HCT116 (cell line): ENCODE measurements at places on chromosomes 5 and 9.

- no peaks in the 10 kb centered on the region for H3K27me3 ChIP-seq
- H3K4me1 ChIP-seq = no peaks in the 10 kb centered on the region
- DNase-seq = no peak
- H3K4me3 ChIP-seq = no peak overlapping the region
- H3K36me3 ChIP-seq = peaks cover 34% of the 10 kb centered on the region
These were observed 16.1 kb downstream of the CCT5 start for GRCh38 chr5:10266137-10266536.

DNA sequence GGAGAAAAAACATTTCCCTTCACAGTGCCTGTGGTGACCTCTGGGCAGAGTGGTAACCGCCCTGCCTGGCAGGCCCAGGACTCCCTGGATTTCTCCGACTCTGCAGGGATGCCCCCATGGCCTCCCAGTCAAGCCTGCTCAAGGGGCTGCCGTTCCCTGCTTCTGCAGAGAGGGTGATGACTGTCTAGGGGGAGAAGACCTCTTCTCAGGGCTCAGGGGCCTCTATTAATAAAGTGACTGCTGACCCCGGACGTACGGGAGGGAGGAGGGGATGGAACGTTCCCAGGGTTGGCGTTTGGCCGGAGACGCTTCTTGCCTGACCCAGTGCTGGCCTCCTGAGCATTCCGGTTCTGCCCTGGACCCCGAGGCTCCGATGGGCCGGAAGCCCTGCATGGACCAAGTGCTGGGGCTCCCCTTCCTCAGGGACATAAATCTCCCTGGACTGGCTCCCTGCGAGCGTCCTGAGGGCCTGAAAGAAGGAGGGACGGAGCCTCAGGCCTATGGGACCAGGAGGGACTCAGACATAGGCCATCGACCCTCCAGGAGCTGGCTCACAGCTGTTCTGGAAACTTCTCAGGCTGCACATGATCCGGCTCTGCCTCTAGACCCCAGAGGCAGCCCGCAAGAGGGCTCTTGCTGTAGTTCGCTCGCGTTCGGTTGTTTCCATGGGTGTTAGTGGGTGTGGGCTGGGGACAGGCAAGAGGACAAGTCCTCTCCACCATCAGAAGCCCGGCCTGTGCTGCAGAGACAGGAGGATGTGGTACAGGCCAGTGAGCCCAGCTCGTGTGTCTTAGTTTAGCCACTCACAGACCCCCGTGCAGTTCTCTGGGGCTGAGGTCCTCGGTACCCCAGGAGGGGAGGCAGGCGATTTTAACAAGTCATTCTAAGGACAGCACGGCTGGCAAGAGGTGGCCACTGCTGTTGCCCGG lies 8.1 kb upstream of the RNU6ATAC start:
- no peaks in the 10 kb centered on the region for H3K36me3 ChIP-seq
- H3K27me3 ChIP-seq = no peaks in the 10 kb centered on the region
- H3K27ac ChIP-seq = no peak overlapping the region

- no peaks in the 10 kb centered on the region for H3K4me1 ChIP-seq
- no peaks in the 10 kb centered on the region for H3K27me3 ChIP-seq
- no peak overlapping the region for H3K27ac ChIP-seq
- no peak overlapping the region for H3K4me3 ChIP-seq
- H3K36me3 ChIP-seq = no peaks in the 10 kb centered on the region
- no peak for DNase-seq
These were observed 208.8 kb downstream of the MRPS30 start for GRCh38 chr5:45017568-45017967.

DNA sequence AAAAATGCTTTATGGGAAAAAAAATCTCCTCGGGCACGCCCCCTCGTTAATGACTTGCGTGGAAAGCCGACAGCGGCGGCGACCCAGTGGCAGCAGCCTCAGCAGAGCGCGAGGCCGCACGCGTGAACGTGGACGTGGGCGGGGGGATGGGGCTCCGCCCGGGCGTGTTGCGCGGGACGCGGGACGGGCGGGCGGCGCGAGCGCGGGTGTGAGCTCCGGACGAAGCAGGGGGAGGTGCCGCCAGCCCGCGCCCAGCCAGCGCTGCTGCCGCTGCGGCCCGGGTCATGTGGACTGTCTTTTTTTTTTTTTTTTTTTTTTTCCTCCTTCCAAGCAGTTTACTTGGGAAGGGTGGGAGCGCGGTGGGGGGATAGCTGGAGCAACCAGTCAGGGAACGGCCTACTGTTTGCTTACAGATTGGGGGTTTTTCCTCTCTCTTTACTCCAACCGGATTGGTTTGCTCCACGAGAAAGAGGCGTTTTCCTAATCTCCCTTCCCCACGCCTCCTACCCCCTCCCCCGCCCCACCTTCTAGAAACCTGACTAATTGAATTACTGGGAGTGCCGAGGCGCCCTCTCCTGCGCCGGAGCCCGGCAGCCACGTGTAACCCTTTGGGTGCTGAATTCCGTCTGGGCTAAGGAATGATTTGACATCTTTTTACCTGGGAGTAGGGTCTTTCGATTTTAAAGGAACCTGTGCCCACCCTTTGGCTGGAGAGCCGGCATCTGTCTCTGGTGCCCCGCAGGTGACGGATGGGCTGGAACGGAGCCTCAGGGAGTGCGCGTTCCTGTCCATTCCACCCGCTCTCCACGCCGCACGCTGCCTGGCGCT lies 1.7 kb upstream of the EFNA5 start:
- DNase-seq = peak; percentile 88
- H3K27me3 ChIP-seq = no peaks in the 10 kb centered on the region
- H3K4me3 ChIP-seq = peak overlapping the region; percentile 48
- peaks cover 36% of the 10 kb centered on the region for H3K4me1 ChIP-seq

DNA sequence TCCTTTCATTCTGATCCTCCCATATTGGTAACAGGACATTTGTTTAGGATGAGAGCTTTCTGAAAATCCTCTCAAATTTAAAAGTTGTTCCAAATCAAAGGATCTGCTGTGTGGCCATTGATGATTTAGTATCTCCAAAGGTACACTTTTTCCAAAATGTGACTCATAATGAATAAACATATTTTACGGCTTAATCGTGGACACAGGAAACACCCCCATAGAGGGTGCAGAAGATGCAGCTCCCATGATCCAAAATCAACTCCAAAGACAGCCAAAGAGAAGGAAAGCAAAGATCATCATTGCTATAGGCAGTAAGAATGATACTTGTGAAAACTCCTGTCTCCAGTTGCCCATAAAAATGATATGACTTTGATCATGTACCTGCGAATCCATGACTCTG lies 239.7 kb downstream of the PIK3R1 start:
- no peak overlapping the region for H3K4me3 ChIP-seq
- DNase-seq = no peak
- H3K4me1 ChIP-seq = peaks cover 33% of the 10 kb centered on the region
- H3K36me3 ChIP-seq = no peaks in the 10 kb centered on the region
- H3K27me3 ChIP-seq = no peaks in the 10 kb centered on the region
- H3K27ac ChIP-seq = no peak overlapping the region

DNA sequence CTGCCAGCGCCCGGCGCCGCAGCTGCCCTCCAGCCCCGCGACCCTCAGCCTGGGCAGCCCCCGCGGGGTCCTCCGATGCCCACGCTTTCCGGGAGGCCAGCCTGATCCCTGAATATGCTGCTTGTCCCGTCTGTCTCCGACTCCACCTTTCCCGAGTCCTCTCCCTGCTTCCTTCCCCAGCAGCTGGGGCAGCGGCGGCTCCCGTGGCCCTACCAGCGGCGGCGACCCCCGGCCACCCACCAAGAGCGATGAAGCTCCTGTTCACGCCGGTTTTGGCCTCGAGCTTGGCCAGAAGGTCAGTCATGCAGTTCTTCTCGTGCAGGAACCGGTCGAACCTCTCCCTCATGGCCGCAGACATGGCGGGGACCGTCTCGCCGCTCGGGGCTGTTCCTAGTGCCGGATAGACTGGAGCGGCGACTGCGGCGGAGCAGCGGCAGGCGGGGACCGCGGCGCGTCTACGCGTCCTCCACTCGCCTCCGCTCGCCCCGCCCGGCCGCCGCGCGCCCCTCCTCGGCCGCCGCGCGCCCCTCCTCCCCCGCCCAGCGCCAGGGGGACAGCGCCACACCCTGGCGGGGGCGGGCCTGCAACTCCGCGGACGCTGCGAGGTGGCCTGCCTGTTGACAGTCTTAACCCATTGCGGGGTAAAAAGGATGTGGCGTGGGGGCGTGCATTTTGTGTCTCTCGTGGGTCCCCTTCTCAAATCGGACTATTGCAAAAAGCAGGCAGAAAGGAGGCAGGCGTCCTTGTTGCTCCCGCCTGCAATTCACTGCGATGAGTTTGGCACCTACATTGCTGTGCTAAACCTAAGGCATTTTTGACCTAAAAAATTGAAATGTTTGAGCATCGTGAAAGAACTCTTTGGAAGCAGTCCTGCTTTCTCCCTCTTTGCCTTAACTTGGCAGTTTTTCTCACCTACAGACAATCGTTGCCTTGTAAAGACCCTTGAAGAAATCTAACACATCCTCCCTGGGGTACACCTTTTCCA lies at the start of gene REEP5:
REEP5 (minus strand) TSS at position 395 of the 985 bp plus-strand sequence; CDS start at position 358, 37 bp downstream.
- peaks cover 8% of the 10 kb centered on the region; the same call in 1 of the 2 replicates for H3K4me1 ChIP-seq
- no peaks in the 10 kb centered on the region for H3K27me3 ChIP-seq
- H3K4me3 ChIP-seq = peak within 1 kb of the TSS; percentile 93
- H3K36me3 ChIP-seq = peaks cover 11% of the 10 kb centered on the region

DNA sequence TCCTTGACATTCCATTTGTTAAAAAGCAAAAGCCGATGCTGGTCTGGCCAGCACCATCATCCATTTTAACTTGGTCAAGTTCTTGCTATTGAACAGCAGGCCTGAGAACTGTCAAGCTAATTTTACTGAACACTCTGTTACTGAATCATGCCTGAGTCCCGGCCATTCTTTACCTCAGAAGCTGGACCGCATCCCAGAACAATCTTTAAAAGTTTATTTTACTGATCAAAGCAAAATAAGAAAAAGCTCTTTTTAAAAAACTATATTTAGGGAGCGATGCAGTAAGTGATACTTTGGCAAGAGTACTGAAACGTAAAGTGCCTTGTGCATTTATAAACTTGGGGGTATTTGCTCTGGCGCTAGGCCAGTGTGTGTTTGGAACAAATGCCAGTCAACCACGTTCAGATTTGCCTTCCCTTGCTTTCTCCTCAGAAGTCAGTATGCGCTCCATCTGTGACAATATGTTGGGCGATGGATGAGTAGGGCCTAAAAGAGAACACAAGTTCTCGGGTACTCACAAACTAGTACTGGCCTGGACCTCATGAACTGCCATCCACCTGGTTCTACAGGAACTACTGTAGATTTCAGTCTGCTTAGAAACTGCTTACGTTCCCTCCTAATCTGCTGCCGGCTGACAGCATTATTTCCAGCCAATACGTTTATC lies 161.9 kb downstream of the MAPKAP1 start:
- H3K4me1 ChIP-seq = no peaks in the 10 kb centered on the region
- no peak overlapping the region for H3K4me3 ChIP-seq
- no peaks in the 10 kb centered on the region for H3K27me3 ChIP-seq
- H3K27ac ChIP-seq = no peak overlapping the region

DNA sequence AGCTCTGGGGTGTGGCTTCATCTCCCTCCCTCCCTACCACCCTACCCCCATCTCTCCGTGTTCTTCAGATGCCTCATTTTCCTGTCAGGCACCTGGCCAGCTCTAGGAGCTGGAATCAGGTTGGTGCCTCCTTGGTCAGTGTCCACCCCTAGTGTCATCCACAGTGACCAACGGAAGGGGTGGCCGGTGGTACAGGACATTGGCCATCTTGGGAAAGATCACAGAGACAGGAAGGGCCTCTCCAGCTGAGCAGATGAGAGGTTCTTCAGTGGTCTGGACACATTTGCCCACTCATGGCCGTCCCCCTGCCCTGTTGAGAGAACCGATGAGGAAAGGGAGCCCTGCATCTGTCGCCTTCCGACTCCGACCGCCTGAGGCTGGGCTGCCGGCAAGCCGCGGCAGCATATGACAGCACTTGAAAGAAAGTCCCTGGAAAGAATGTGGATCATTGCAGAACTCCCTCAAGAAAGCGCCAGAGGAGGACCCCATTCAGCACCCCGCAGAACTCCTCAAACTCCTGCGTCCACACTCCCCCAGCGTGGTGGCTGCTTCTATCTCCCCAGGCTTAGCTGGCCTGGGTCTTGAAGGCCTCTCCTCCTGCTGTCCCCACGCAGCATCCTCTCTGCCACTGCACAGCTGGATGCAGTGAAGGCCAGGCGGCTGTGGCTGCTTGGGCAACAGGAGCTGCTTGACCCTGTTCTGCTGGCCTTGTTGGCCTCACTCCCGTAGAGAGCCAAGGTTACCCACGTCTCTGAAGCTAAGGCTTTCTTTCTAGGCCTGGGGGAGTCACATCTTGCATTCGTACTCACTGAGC lies 1.9 kb upstream of the CLPTM1L start:
- peaks cover 13% of the 10 kb centered on the region; the same call in 1 of the 2 replicates for H3K4me1 ChIP-seq
- peaks cover 7% of the 10 kb centered on the region for H3K36me3 ChIP-seq
- no peak for DNase-seq
- H3K27ac ChIP-seq = no peak overlapping the region

DNA sequence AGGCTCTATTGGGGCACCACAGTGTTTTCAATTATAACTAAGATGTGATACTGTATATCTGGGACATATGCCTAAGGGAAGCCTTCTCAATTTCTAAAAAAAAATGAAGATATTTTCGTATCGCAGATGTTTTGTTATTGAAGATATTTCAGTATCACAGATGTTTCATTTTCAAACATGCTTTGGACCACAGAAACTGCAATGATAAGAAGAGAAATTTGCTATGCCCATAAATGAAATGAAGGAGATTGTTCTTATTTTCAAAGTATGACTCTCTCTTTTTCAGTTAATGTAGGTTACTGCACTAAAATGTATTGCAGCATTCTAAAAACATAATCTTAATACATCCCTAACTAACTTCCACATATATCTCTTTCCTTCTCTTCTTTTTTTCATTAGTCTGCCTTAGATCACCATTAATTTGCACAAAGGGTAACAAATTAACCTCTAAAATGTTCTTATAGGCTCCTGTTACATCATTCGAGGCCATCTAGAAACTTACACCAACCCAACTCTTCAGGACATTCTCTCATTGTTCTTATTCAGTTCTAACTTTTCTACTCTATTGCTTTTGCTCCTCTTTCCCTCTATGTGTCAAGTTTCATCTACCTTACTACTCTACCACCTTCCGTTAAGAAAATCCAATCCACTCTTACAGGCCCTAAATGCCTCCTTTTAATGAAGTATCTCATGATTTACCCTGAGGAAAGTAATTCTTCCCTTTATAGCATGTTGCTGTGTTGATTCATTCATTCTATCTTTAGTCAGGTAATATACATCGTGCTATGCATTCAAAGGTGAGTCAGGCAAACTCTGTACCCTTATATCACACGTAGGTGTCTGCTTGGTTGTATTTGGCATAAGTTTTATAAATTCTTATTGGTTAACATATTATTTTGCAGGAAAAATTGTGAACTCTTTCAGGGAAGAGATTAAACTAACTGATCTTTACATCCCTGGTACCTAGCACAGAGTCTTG lies 70.5 kb downstream of the ST8SIA4 start:
- no peak overlapping the region for H3K27ac ChIP-seq
- H3K36me3 ChIP-seq = no peaks in the 10 kb centered on the region
- no peaks in the 10 kb centered on the region for H3K4me1 ChIP-seq
- H3K4me3 ChIP-seq = no peak overlapping the region
- H3K27me3 ChIP-seq = no peaks in the 10 kb centered on the region
- DNase-seq = no peak

- H3K27ac ChIP-seq = no peak overlapping the region
- no peak for DNase-seq
- no peaks in the 10 kb centered on the region for H3K27me3 ChIP-seq
- H3K36me3 ChIP-seq = no peaks in the 10 kb centered on the region
These were observed 76.3 kb downstream of the AMBP start for GRCh38 chr9:114001794-114002261.

- peak within 1 kb of the TSS; percentile 55 for H3K27ac ChIP-seq
- H3K36me3 ChIP-seq = no peaks in the 10 kb centered on the region
- H3K4me3 ChIP-seq = peak within 1 kb of the TSS; percentile 83
- H3K27me3 ChIP-seq = no peaks in the 10 kb centered on the region
These were observed at the start of gene PTGES for GRCh38 chr9:129752900-129753729. TSS of gene PTGES (minus strand) at chr9:129753042. CDS start at chr9:129753012, 30 bp downstream.

- H3K36me3 ChIP-seq = peaks cover 6% of the 10 kb centered on the region
- H3K4me1 ChIP-seq = peaks cover 23% of the 10 kb centered on the region
- H3K27me3 ChIP-seq = no peaks in the 10 kb centered on the region
- no peak for DNase-seq
- no peak overlapping the region for H3K4me3 ChIP-seq
- no peak overlapping the region for H3K27ac ChIP-seq
These were observed 8.2 kb upstream of the AHRR start for GRCh38 chr5:313265-313664.
